ENCODE measurements at places on chromosomes 11 and 22.

GRCh38 chr11:122678406-122678805, 22.9 kb downstream of the UBASH3B start:
- no peak for DNase-seq

DNA sequence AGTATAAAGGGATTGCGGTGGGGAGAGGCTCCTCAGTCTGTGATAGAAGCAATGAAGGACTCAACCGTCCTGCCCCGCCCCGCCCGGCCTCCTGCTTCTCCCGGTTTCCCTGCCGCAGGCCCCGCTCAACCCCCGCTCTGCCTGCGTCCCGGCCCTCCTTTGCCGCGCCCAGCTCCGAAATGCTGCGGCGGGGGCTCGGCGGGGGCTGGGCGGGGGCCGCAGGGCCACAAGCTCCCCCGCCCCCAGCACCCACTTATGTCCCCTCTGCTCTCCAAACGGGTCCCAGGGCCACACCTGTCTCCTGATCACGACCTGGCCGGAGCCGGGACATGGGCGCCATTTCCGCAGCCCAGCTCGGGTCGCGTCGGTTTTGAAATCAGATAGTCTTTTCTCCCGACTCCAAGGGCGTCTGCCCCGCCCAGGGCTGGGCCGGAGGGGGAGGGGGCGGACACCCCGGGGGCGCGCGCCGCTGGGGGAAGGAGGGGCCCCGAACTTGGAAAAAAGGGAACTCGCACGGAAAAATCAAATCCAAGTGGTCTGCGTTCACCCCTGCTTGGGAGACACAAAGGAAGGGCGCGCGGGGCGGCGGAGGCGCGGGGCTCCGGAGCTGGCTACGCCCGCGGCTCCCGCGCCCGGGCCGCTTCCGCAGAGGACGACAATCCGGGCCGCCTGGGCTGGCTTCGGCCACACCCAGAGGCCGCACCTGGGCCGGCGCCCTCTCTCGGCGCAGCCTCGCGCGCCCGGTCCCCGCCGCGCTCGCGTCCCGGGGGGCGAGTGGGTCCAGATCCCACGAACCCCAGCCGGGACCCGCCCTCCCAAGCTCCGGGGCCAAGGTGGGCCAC, 70.6 kb upstream of the EP300 start:
- DNase-seq: peak; percentile 48

DNA sequence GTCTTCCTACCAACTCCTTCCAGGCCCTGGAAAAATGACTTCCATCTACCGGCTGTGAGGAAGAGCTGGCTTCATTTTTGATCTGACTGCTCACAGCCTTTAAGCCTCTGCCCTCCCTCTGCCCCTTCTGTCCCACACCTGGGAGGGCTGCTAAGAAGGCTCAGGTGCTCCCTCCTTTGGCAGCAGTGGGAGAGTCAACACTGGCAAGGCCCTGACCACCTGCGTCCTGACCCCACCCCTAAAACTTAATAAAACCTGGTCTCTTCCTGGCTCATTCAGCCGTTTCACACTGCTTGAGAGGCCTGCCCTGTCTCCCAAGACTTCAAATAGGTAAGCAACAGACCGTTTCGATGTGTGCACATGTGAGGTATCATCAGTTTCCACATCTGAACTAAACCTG, 52.1 kb upstream of the NFRKB start:
- no peak for DNase-seq

DNA sequence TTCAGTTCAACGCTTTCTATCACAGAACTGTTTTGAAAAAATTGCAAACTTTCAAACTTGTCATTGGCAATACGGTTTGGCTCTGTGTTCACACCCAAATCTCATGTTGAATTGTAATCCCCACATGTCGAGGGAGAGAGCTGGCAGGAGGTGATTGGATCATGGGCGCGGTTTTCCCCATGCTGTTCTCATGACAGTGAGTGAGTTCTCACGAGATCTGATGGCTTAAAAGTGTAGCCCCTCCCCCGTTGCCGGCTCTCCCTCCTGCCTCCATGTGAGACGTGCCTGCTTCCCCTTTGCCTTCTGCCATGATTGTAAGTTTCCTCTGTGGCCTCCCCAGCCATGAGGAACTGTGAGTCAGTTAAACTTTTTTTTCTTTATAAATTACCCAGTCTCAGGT, 1144.0 kb downstream of the BRD1 start:
- no peak for DNase-seq

GRCh38 chr11:128515826-128516778, 71.3 kb downstream of the ETS1 start:
- no peak for DNase-seq

DNA sequence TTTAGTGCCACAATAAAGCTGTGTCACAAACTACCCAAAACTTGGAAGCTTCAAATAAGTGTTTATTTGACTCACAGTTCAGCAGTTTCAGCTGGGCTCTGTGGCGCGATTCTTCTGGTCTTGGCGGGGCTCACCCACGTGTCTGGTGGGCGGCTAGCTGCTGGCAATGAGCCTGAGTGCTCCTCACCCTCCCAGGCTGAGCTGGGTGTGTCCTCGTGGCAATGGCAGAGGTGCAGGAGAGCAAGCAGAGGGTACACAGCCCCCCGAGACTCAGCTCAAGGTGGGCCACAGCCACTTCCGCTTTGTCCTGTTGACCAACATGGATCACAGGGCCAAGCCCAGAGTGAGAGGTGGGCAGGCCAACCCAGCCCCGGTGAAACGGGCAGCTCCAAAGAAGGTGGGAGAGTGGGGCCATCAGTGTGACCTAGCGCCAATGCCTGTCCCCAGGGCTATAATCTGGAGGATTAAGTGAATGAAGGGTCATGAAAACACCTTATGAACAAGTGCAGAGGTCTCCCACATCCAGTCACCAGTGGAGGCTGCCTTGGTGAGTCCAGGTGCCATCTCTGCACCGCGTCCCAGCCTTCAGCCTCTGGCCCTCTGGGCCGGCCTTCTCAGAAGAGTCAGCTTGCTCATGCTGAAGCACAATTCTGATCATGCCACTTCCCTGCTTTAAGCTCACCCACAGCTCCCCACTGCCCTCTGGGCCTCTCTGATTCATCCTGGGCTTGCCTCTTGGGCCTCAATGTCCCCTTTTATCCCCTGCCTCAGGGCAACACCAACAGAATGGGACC, 74.6 kb upstream of the RTL6 start:
- no peak for DNase-seq

- DNase-seq: no peak
These were observed 5.4 kb downstream of the NADSYN1 start for GRCh38 chr11:71458146-71459070.

DNA sequence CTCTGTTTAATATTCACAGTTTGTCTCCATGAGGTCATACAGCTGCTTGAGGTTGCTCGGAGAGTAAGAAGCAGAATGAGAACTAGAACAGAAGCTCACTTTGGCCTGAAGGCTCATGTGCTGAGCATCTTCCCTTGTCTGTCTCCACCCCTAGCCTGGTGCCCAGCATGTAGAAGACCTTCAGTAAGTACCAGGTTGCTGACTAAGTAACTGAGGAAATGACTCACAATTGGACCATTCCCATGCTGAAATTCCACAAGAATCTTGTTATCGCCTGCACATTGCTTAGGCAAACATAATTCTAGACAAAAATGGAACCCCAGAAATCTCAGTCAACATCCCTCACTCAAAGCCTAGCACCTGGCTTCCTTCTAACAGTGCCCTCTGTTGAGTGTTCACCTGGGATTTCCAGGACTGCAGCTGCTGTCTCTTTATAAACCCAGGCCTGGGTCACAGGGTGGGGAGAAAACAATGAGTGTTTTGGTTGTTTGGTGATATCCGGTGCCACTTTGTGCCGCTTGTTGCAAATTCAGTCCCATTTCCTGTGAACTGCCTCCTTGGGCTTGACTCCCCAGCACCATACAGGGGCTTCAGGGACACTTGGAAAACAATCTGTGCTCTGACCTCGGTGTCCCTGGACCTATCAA, 406.8 kb downstream of the ETS1 start:
- DNase-seq: no peak

DNA sequence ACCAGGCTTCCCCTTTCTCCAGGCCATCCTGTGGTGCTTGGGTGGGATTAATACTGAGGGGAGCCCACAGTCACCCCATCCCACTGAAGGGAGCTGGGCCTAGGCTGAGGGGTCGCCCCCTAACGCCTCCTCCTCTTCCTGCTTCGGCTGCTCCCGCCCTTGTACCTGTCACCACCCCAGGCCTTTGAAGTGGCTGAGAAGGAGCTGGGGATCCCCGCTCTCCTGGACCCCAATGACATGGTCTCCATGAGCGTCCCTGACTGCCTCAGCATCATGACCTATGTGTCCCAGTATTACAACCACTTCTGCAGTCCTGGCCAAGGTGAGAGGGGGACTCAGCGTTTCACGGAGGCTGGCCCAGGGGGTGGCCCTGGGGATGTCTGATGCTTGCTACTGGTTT, 6.1 kb downstream of the MICALL1 start:
- no peak for DNase-seq

DNA sequence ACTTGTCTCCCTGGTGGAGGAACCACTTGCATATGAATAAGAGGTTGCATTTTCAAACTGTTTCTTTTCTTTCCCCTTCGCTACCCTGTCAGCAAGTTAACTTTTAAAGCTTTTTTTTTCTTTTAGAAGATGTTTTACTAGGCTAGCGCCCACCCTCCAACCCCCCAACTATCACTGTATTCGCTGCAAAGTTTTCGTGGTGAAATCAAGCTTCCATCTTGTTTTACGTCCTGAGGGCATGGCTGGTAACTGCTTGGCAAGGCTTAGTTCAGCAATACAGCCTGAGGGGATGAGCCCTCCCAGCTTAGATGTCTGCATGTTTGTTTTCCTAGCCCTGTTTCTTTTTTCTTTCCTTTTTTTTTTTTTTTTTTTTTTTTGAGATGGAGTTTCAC, 1359.3 kb downstream of the LRRC4C start:
- no peak for DNase-seq

DNA sequence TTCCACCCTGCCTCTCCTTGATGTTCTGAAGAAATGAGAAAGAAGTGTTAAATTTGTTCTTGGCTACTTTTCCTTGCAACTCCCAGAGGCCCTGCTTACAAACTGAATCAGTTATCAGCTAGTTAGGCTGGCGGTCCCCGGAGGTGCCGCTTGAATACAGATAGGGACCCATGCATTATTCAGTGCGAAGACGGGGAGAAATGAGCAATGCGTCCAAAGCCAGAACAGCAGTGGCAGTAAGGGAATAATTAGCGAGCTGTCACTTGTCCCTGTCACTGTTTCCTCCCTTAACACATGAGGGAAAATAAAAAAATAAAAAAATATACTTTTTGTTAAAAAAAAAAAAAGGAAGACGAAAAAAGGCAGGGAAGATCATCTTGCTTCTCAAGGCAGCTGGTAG, 528.1 kb downstream of the MN1 start:
- DNase-seq: no peak

DNA sequence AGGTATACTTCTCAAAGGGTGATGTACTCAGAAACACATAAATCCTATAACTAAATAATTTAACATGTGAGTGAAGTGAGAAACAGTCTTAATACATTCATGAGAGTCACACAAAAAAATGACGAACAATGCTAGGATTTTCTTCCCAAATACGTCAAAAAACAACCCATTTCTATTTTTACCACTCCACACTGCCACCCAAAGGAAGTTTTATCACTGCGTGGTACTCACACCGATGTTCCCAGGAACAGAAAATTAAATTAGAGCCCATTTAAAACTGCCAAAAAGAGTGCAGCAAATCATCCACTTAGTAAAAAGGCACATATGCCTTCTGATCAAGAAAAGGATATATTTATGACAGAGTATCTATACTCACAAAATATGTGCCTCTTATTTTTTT, 710.9 kb upstream of the FAT3 start:
- DNase-seq: no peak

DNA sequence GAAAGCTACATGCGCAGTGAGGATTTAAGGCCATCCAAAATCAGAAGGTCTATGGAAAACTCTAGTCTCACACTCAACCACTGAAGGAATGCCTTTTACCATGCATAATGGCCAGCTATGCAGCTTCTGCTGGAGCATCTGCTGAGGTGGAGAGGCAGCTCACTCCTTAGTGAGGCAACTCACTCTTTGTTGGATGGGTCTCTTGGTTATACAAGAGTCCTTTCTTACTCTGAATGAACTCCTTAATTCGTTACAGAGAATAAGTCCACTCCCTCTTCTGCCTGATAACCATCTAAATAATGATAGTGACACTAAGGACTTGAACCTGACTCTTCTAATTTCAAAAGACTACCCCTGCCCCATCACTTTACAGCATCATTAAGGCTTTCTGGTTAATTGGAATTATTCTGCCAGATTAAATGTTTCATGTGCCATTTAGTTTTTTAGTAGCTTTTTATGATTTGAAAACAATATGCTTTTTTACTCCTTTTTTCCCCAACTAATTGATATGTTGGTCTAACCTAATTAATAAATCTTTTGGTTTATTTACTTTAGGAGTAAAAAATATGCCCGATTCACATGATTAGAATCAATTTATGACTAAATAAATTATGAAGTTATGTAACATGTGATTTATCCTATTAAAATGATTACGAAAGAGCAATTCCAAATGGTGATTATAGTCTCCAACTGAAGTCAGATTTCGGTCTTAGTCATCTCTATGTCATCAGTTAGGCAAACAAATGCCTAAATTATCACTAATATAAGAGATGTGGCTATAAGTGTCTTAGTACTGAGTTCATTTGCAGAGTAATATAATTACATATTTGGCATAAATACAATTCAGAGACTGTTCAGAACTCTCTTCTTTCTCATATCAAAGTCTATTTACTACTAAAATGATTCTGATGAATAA, 286.7 kb upstream of the CCDC90B start:
- no peak for DNase-seq

DNA sequence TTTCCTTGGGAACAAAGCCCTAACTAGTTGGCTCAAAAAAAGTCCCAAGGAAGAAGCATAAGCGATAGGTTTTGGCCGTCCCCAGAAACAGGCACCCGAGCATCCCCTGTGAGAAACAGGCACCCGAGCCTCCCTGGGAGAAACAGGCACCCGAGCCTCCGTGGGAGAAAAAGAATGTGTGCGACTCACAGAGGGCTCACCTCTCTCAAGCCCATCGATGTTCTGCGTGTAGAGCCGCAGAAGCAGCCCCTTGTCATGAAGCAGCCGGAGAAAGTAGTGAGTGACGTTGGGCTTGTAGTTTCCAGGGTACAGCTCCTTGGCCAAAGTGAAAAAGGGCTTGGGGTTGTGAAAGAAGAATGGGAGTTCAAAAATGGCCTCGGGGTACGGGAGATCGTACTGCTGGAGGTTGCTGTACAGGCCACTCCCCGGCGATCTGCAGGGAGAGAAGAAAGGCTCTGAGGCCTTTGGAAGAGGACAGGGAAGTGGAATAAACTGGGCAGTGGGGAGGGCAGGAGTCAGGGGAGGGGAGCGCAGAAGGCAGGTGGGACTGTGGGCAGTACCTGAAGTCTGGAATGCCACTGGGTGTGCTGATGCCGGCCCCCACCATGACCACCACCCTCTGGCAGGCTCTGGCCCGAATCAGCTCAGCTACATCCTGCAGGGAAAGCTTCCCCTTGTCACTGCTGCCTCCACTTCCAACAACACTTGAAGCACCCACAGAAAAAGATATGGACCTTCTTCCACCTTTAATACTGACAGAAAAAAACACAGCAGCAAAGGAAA, 3.2 kb downstream of the SIRT3 start:
- DNase-seq: no peak

Measured in T-cell (primary cell).